ENCODE measurements at places on chromosomes 12 and 14.

GRCh38 chr12:129606239-129606638, 297.6 kb downstream of the TMEM132D start:
- no peak for DNase-seq

DNA sequence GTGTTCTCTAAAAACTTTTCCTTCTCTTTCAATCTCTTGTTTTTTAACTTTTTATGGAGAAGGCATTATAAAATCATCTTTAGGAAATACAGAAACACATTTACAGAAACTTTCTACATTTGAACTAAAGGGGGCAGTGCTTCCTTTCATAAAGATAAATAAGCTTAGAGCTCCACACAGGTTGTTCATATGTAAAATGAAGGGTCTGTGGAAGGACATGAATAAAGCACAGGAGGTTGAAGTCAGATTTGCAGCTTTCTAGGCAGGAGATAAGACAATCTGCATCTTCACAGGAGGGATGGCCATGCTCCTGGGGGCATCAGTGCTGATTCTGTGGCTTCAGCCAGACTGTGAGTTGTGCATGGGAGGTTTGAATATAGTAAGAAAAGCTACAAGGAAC, 426.0 kb downstream of the DAD1 start:
- DNase-seq, result no peak

DNA sequence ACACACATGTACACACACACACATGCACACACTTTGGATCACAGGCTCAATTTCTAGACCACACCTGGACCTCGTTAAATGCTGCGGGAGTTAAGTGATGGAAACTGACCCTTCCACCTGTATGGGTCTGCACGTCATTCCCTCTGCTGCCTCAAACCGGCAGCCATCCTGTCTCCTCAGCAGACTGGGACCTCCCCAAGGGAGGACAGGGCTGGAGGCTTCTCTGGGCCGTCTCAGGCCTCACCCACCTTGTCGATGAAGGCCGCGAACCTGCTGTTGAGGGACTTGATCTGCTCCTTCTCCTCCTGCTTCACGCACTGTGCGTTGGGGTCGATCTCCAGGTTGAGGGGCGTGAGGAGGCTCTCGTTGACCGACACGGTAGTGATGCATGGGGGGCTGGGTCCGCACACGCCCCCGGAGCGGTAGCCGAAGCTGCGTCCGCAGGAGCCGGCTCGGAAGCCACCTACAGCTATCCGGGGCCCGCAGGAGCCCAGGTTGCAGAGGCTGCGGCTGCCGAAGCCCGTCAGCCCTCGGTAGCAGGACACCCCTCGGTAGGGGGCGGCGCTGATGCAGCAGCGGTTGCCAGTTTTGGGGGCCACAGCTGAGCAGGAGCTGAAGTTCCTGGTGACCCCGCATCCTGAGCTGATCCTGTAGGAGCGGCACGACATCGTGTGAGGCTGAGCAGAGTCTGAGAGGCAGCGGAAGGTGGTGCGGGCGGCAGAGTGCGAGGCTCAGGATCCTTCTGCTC, at the start of gene KRT85:
KRT85 (minus strand) TSS at position 744 of the 748 bp plus-strand sequence; CDS start at position 668, 76 bp downstream.
- DNase-seq, result peak; percentile 52

- DNase-seq, result no peak
Measured at GRCh38 chr12:10212739-10213131, at the start of gene GABARAPL1. GABARAPL1 (plus strand) TSS chr12:10212877; CDS start chr12:10213130, 253 bp downstream.

GRCh38 chr14:103163199-103163598, 39.9 kb downstream of the TNFAIP2 start:
- DNase-seq, result no peak

DNA sequence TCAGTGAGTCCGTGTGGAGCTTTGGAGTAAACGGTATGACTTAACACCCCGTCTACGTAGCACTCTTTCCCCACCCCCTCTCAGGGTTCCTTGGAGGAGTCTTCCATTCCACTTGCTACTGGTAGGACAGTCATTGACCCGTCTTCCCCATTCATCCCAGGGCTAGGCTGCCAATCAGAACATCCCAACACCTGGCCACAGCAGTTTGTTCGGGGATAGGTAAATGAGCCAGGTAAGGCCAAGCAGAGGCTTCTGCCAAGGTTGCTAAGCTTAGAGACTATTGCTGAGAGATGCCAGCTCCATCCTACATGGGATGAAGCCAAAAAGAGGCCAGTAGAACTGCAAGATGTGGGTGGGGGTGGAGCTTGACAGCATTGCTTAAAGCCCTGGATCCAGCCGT, 130.8 kb downstream of the BCL11B start:
- DNase-seq, result peak; percentile 24

DNA sequence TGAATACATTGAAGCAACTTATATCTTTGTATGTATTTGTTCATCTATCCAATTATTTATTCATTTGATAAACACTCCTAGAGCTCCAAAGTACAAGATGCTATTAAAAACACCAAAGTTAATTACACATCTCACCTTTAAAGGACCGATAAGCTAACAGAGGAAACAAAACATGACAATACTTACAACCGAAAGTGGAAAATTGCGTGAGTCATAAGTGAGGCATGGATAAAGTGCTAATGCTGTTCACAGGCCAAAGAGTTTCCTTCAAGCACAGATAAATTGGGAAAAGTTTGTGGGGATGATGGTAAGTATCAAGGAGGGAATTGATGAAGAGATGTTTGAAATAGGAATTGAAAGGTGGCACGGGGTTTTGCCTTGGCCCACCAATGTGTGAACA, 172.8 kb upstream of the KITLG start:
- no peak for DNase-seq

DNA sequence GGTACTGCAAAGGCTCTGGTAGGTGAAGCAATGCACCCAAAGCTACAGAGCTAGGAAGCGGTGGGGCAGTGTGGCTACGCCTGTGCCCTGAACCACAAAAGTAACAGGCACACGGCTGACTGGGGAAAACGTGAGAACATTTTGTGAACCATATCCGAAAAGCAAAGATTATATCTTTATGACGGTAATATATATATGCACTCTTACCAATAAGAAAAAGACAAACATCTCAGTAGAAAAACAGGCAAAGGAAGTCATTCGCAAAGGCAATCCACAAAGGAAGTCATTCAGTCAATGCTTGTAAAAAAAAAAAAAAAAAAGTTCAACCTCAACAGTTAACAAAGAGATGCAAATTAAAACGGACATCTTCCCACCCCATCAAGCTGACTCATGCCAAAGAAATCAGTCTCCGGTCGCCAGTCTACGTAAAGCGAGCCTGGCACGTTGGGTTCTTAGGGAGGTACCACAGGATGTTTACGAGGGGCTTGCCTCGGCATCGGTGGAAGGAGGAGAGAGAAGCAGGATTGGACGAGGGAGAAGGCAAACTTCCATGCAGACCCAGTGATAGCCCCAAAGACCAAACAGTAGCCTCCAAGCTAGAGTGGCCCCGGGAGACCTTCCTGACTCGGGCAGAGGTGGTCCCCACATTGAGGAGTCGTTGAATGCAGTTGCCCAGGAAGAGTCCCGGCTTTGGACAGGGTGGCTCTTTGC, 39.4 kb upstream of the PPP2R5C start:
- DNase-seq, result no peak

GRCh38 chr14:37870632-37871346, 275.4 kb downstream of the TTC6 start:
- no peak for DNase-seq

GRCh38 chr14:71168564-71169427, 261.5 kb downstream of the PCNX1 start:
- no peak for DNase-seq

- DNase-seq, result no peak
Measured at GRCh38 chr14:35374263-35374712, 30.3 kb downstream of the NFKBIA start.

- no peak for DNase-seq
Measured at GRCh38 chr12:8556531-8557097, 15.9 kb upstream of the CLEC4E start.

DNA sequence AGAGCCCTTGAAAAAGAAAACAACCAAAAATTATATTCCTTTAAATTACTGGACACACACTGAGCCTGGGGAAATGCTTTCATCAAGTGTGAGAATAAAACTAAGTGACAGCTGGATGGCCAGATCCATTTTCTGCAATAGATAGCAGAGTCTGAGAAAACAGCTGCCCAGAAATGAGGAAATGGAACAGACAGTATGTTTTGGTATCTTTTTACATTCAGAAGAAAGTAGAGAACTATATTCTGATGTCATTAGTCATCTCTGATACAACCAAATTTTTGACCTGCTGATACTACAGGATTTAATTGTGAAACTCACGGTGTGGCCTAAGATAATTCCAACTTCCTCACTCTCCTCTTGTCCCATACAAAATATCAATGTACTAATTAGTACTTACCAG, 78.2 kb downstream of the HMGA2 start:
- DNase-seq, result no peak

DNA sequence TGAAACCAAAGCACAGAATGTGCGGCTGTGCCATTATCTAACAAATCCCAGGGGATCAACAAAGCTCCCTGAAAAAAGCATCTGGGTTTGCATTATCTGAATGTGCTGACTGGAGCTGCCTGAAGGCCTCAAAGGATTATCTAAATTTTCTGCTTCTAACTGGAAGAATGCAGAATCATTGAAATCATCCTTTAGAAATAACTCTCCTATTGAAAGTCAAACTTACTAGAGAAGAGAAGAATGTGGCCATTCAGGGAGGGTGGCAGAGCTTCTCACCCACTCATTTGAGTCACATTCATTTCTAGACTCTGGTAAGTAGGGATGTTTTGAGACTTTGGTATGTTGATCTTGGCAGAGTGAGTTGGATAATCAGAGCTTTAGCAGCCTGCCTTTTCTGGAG, 220.6 kb upstream of the RGS6 start:
- no peak for DNase-seq

GRCh38 chr14:66133666-66134065, 352.5 kb upstream of the CCDC196 start:
- DNase-seq, result no peak

DNA sequence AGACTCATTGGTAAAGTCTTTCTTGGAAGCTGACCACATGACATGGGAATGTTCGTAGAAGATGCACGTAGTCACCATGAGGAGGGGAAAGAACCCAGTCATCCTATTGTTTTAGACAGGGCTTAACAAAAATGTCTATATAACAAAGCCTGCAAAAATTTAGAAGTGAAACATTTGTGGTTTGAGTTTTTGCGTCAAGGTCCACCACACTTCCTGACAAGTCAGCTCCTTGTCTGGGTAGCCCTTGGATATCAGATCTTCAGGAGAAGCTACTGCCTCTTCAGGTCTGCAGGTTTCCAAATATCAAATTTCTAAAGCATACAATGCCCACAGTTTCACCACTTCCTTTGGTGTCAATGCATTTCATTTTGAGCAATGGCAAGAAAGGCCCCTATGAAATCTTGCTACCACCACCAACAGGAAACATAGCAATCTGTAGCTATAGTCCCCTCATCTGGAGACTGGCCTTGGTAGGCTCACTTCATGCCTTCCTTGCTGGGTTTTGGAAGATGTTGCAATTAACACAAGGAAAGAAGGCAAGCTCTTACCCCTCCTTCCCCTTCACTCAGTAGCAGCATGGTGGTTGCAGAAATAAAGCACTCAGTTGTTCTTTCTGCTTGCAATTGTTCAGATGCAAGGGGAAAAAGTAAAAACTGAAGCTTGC, 235.2 kb downstream of the PCNX1 start:
- no peak for DNase-seq

- no peak for DNase-seq
Measured at GRCh38 chr12:88298761-88299242, 156.7 kb downstream of the TMTC3 start.

DNA sequence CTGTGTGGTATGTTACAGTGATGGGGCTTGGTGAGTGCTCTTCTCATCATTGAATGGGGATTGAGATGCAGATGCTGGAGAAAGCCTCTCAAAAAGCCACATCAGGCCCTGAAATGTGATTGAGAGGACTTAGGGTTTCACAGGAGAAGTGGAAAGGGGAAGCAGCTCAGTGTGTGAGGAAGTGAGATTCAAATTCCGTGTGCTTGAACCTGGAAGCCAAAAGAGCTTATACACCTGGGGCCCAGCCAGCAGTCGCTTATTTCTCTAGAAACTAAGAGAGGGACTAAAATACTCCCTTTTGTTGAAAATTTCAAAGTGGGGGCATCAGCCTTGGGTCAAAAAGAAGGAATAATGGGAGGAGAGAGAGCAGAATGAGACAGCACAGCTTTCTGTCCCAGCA, 39.1 kb upstream of the GZMB start:
- no peak for DNase-seq

- no peak for DNase-seq
Measured at GRCh38 chr12:12098691-12099015, 27.9 kb downstream of the BCL2L14 start.

DNA sequence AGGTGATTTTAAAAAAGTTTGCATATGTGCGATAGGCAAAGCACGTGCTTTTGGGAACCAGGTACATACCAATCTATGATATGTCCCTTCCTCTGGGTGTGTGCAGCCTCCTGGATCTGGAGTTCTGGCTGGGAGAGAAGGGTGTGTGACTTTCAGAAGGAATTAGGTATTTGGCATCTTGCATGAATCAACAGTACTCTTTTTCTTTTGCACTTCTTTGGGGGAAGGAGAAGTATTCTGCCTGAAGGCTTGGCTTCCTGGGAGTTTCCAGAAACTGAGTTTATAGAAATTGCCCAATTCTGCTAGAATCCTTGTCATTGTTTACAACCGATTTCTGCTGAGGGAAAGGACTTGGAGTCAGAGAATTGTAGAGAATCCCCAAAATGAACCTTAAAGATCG, 2.9 kb upstream of the CLMN start:
- DNase-seq, result no peak

- no peak for DNase-seq
Measured at GRCh38 chr12:42716491-42716891, 126.9 kb upstream of the PRICKLE1 start.

DNA sequence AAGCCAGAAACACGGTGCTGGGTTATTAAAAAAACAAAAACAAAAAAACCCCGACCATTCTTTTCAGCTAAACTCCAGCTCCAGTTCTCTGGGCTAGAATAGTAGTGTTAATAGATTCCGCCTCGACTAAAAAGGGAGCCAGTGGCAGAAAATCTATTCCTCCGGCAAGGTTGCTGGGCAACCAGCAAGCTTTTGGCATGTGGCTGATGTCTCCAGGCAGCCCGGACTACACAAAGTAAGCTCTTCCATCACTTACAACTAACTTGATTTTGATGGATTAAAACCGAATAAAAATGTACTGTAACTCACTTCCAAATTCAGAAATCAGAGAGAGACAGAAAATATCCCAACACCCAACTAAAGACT, 126.4 kb upstream of the FOXN3 start:
- no peak for DNase-seq
